ENCODE measurements at places on chromosomes 6 and 20. TPM values are rescaled to one million over a fixed set of nuclear protein-coding genes. Genes with fewer than 3 reads are reported as not detected.

The CAP2 gene
- 33.7 TPM for total RNA-seq

The KCNQ2 gene
- total RNA-seq = 167 TPM

The CST7 gene
- total RNA-seq = 0.31 TPM

The HCK gene
- total RNA-seq = 3.3 TPM

The LEMD2 gene
- total RNA-seq = 31.8 TPM

The HECA gene
- 62.5 TPM for total RNA-seq

The TNF gene
- total RNA-seq = not detected

The SLC24A3 gene
- total RNA-seq = 17.8 TPM

The PDYN gene
- not detected for total RNA-seq

The LTB gene
- 0.31 TPM for total RNA-seq

The THBD gene
- 0.94 TPM for total RNA-seq

The GNL1 gene
- 38.1 TPM for total RNA-seq

The CPNE5 gene
- total RNA-seq = 4.8 TPM

The RHAG gene
- not detected for total RNA-seq

The PTGIS gene
- total RNA-seq = 10.8 TPM

The NXT1 gene
- total RNA-seq = 23.6 TPM

- no peak for DNase-seq
Measured at GRCh38 chr6:63649269-63649668, 13.7 kb downstream of the PHF3 start.

GRCh38 chr20:58645412-58645968 lies 5.6 kb upstream of the STX16 start:
- no peak for DNase-seq

GRCh38 chr20:43569282-43569681 lies 10.5 kb downstream of the SGK2 start:
- DNase-seq = no peak

DNA sequence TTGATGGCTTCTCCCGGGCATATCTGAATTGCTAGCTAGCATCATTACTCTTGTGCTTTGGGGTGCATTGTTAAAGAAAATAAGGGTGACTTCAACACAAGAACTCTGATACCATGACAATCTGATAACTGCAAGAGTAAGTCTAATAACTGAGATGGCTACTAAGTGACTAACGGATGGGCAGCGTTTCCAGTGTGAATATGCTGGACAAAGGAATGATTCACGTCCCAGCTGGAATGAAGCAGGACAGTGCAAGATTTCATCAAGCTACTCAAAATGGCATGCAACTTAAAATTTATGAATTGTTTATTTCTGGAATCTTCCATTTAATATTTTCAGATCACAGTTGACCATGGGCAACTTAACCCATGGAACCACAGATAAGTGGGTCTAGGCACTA lies 31.7 kb downstream of the MOXD1 start:
- no peak for DNase-seq

DNA sequence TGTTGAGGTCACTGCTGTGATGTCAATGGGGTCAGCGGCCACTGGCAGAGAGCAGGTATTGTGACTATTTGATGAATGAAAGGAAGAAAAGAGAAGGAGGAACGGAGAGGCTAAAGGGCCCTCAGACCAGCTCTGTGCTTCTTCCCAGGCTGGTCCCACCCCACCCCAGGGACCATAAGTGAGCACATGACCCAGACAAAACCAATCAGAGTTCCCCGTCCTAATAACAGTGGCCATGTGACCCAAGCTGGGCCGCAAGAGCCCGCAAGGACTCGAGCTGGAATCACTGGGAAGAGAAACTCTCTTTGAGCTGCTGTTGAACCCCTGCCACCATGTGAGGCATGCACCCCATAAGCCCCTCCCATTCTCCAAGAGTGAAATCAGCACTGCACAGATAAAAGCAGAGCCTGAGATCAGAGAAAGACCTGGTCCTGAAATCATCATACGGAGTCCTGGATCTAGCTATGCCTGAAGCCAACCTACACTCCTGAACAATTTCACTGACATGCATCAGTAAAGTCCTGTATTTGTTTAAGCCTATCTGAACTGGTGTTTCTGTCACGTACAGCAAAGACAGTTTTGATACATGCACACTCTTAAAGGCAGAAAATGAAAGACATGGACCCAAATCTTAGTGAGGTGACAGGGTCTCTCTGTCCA lies 90.2 kb downstream of the PREX1 start:
- DNase-seq = peak; percentile 45

DNA sequence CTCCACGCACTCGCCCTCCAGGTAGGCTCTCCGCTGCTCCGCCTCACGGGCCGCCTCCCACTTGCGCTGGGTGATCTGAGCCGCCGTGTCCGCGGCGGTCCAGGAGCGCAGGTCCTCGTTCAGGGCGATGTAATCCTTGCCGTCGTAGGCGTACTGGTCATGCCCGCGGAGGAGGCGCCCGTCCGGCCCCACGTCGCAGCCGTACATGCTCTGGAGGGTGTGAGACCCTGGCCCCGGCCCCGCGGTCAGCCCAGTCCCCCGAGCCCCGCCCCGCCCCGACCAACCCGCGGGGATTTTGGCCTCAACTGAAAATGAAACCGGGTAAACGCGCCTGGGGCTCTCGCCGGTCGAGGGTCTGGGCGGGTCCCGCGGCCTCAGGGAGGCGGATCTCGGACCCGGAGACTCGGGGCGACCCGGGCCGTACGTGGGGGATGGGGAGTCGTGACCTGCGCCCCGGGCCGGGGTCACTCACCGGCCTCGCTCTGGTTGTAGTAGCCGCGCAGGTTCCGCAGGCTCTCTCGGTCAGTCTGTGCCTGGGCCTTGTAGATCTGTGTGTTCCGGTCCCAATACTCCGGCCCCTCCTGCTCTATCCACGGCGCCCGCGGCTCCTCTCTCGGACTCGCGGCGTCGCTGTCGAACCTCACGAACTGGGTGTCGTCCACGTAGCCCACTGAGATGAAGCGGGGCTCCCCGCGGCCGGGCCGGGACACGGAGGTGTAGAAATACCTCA lies 598 bp downstream of the HLA-B start:
- no peak for DNase-seq

DNA sequence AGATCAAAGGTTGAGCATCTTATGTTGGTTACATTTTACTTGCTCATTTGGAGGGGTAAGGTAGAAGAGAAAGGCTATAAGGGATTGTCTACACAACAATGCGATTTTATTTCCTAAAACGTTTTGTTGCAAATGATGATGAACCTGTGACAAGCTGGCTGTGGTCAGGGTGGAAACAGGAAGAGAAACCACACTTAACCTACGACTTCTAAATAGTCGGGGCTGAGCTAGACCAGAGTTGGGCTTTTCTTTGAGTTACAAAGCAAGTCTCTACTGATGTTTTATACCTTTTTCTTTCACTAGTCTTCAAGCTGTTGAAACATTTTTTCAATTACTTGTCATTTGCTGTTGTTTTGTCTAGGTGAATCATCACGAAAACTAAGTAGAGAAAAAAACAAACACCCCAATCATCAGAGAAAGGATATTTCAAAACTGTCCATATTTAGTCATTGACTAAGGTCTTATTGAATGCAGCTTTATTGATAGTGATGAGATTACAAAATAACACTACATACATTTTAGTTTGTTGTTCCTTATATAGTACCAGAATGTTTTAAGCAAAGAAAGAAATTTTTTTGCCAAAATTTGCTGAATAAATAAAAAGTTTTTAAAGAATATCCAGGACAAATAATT lies 18.0 kb downstream of the KLHL31 start:
- DNase-seq = no peak

- no peak for DNase-seq
Measured at GRCh38 chr6:139008117-139008516, 20.1 kb upstream of the REPS1 start.

DNA sequence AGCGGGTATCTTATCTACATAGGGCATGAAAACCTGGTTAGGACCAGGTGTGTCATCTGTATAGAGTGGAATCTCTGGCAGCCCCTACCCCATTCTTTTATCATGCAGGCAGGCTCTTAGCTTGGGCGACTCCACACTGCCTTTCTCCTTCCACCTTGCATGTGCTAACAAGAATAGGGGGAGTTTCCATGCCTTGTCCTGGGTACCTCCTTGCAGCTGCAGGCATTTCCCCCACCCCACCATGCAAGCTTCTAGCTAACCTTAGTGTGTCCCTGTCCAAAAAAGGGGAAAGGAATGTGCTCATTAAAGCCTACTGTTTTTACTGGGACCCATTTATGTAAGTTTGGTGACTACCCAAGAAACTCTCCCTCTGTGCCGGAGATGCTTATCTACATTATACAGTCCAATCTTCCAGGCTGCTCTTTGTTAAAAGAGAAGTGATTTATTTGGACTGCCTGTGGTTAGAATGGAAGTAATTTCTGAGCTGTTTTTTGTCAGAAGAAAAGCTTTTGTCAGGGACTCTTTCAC lies 10.5 kb upstream of the CEP43 start:
- DNase-seq = no peak

DNA sequence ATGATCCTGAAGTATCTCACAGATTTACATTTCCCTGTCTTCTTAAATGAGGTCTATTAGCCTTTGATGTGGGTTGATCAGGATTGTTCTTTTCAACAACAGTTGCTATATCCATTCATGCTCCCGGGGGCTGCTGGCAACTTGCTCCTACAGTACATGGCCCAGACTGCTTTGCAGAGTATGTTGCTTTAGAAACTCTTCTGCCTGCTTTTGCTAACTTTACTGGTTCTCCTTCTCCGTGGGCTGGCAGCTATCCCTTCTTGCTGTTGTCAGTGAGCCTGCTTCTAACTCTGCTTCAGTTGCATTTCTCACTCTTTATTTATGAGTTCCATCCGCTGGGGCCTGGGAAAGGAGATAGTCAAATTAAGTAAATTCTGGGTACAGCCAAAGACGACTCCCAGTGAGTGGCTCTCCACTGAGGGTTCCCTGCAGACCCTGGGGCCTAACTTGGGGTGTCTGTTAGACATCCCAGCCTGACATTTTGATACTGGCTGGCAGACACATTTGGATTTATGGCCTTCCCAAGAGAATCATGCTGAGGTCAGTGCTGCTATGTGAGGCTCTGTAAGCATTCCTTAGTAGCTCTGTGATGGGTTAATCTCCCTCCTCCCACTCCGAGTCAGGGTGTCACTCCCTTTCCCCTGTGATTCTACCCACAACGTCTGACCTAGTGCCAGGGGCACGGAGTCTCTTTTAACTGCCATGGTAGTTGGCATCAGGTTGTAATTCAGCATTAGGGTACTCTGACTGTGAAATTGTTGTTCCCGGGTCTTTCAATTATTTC lies 73.6 kb downstream of the SLX4IP start:
- DNase-seq = no peak

DNA sequence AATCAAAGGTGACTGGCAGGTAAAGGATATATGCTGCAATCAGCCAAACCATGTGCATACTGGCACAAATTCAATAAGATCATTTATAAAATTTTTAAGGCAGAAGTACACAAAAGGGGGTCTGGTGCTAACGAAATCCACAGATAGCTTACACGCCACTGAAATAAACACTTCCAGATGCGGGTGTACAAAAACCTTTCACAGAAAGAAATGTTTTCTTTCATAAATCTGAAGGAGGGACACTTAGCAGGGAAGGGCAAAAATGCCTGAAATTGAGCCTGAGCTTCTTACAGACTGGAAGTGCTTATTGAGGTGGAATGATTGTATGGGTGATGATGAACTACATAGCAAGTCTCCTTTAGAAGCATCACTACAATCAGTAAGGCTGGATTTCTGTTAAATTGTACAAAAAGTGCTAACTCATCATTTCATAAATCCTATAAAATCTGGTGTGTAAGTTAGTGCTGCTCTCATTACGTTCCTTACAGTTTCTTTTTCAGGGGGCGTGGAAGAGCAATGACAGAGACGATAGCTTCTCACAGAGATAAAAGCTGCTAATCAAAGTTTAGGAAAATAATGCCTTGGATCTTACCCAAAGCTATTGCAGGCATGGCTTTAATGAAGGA lies 409.3 kb upstream of the RUNX2 start:
- no peak for DNase-seq

DNA sequence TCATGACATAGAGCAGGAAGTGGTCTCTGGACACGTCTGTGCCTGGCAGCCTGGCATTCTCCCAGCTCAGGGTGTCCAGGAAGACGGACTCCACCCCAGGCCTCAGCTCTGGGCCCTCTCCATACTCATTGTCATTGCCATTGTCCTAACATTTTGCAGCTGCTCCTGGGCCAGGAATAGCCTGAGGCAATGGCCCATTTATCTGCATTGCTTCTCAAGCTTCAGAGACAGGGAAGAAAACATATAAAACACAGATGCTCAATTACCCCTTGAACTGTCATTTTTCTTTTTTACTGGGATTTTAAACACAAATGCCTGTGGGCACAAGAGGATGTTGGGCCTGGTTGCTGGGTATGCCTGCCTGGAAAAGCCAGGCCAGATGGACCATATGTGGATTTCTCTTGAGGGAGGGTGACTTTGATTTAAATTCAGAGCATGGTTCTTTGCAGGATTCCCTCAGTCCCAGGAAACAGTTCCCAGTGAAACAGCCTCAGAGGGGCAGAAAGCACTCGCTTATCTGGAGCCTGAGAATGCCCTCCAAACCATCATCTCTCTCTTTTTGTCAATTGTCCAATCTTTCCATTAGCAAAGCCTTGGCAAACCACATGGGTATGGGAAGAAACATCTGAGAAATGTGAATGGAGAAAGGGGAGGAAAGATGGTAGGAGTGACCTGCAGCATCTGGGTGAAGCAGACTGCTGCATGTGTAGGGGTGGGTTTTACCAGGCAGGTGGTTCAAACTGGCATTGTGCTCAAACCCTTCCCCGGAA lies 17.9 kb downstream of the LAMP5 start:
- DNase-seq = no peak

GRCh38 chr6:54044059-54044458 lies 67.2 kb upstream of the MLIP start:
- DNase-seq = no peak

DNA sequence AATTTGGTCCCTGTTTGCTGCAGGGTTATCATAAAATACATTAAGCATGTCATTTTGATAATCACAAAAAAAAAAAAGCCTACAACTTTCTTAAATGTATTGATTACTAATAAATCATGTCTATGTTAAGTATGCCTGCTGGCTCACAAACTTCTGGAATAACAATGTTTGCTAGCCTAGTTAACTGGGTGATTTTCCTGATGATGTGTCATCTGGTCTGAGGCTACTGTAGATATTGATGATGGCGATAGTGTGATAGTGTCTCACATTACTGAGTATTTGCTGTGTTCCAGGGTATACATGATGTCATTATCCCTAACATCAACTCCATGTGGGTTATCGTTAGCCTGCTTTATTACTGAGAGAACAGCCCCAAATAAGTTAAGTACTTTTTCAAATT lies 86.2 kb upstream of the VSTM2L start:
- no peak for DNase-seq

DNA sequence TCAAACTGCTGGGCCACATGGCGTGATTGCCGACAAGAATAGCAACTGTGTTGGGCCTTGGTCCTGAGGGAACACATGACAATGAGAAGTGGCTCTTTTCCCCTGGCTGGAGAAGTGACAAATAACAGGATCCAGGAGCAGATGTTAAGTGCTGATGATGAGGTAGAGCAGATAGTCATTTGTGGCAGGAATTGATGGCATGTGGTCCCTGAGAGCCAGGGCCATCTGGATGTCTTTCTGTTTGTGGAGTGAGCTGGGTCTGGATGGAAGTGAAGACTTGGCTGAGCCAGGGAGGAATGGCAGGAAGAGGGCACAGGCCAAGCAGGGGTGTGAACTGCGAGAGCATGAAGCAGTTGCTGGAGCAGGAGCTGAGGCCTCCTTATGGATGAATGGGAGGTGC lies 67.8 kb downstream of the SCAND1 start:
- DNase-seq = no peak

GRCh38 chr6:29927275-29927569 lies 15.1 kb upstream of the HLA-A start:
- no peak for DNase-seq

All from occipital lobe (tissue), 3 donors.